ENCODE measurements at places on chromosomes 1 and 21.

DNA sequence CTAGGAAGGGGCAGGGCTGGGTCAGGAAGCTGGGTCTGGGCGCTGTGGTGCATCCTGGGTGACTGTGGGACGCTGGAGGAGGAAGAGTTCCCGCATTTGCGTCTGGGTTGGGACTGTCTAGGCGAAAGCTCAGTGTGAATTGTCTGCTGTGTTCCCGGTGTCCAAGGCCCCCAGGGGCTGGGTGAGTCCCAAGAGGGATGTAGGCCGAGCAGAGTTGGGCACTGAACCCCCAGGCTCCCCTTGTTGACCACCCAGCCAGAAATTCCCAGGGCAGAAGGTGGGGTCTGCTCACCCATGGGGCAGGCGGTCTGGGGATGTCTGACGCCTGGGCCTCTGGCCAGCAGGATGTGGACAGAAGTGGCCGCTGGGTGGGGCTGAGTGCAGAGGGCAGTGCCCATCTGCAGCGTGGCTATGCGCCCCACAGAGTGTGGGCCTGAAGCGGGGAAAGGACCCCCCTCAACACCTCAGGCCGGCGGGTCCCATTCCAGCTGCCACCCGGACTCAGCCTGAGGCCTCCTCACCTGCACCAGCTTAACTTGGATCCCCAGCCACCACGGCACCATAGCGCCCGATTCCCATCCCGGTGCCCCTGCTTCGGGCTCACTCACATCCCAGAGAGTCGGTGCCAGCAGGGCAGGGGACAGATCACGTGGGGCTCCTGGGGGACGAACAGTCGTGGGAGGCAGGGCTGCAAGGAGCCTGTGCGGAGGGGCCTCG lies 37.0 kb upstream of the POFUT2 start:
- no peak for DNase-seq

DNA sequence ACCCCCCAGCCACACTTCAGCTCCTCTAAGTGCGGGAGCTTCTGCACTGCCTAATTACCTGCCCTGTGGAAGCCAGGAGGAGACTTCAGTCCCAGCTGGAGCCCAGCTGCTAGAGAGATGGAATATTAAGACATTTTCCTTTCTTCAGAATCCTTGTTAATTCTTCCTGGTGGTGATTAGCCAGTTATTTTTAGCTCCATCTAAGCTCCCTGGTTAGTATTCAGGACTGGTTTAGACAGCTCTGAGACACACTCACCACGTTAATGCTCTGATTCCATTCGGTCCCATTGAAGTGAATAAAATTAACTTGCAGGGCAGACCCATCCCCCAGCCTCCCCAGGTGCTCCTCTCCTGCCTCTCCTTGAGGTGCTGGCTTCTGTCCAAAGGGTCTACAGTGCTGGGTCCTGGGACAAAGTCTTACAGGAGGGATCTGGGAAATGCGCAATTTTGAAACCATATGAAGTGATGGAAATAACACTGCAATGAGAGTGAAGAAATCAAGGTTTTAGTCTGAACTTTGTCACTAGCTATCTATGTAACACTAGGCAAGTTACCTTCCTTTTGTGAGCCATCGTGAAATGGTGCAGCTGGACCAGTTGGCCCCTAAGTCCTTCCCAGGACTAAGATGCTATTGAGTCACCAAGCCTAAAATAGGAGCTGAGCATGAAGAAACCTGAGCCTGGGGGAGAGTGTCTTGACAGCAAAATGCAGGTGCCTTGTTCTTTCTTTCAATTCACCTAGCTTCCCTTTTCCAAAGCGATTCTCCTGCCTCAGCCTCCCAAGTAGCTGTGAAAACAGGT lies 117.4 kb upstream of the ATP1A1 start:
- DNase-seq = no peak

DNA sequence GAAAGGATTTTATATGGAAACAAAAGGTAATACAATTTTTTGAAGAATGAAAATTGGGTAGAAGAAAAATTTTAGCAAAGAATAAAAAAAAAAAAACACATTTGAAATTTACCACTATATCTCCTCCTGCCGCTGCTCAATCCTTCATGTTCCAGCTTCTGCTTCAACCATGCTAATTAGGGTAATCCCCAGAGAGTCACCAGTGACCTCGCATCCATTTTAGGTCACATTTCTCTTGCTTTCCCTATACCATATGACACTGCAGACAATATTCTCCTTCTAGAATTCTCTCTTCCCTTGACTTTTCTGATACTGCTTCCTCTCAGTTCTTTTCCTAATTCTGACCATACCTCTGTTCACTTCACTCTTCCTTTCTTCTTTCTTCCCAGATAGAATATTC lies 237.1 kb downstream of the USH2A start:
- no peak for DNase-seq

- DNase-seq = no peak
These were observed 289.6 kb downstream of the PTPRU start for GRCh38 chr1:29525941-29526340.

- DNase-seq = no peak
These were observed 590.8 kb upstream of the PRMT6 start for GRCh38 chr1:106465666-106466065.

DNA sequence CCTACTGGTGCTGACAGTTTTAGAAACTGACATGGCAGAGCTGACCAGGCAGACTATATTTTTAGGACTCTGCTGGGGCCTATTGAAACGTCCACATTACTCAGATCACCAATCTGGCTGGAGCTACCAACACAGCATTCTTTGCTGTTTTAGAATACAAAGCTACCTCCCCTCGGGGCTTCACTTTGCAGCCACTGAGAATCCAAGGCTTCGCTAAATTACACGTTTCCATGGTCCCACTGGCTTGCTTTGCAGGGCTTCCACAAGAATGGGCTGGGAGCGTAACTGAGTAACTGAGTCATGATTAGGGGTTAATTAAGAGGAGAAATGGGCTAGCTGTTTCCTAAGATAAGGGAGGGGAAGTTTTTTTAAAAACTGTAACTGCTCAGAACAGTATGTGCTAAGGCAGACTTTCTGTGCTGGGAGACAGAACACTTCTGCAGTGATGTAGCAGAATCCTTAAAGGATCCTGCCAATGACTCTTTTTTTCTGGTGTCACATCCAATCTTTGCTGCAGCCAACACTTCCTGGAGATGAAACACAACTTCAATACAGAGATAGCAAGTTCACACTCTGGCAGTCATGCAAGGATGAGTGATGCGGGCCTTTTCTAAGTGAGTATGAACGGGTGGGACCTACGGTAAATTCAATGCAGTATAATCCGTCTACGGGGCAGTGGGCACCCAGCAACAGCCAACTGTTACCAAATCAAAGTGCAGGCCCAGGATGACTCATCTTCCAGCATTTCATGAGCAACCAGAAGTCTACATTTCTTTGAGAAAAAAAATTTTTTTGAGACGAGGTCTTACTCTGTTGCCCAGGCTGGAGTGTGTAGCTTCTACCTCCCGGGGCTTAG lies 21.5 kb downstream of the NDUFS5 start:
- DNase-seq = no peak

- no peak for DNase-seq
These were observed 18.6 kb downstream of the FABP3 start for GRCh38 chr1:31354283-31354682.

GRCh38 chr21:34545079-34545884 lies 33.3 kb upstream of the KCNE1 start:
- DNase-seq = peak; percentile 47

DNA sequence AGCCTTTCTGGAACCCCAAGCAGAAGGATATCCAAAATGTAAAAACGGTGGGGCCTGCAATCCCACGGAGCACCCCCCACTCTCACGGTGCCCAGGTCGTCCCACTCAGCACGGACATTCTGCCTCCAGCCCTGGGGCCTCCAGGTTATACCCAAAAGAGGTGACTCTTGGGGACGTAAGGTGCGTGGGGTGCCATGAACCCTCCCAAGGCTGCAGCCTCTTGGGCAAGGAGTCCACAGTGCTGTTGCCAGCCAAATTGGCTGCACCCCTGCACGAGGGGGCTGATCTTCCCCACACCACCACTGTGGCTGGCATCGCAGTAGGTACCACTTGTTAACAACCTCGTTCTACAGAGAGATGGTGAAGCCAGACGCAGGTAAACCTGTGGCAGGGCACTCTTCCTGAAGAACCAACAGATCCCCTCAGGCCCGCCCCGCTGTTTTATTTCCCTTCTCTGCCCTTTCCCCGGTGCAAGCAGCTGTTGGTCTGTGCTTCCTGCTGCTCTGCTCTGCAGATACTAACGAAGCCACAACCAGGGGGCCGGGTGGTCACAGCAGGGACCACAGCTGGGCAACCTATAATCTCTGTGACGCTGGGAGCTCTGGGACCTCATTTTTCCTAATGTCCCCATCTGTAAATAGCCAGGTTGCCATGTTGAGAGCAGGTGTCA lies 8.7 kb downstream of the TFF3 start:
- no peak for DNase-seq

DNA sequence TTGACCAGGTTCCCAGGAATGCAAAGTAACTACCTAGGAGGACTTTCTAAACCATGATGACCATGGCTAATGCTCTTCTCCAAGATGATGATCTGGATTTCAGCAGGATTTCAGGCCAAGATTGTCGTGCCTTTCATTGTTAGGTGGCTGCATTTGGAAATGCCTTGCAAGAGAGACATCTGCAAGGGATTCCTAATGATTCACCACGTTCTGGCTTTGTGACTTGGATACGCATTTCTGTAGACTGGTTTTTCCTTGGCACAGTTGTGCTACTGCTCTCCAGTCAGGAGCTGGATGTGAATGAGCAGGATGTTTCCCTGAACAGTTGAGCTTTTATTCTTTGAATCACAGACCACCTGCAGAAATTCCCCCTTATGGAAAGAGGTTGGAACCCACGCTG lies 212.4 kb downstream of the BACH1 start:
- no peak for DNase-seq

- DNase-seq = no peak
These were observed 40.9 kb downstream of the MORN1 start for GRCh38 chr1:2350501-2350900.

GRCh38 chr1:22204989-22205913 lies 62.4 kb upstream of the WNT4 start:
- no peak for DNase-seq

DNA sequence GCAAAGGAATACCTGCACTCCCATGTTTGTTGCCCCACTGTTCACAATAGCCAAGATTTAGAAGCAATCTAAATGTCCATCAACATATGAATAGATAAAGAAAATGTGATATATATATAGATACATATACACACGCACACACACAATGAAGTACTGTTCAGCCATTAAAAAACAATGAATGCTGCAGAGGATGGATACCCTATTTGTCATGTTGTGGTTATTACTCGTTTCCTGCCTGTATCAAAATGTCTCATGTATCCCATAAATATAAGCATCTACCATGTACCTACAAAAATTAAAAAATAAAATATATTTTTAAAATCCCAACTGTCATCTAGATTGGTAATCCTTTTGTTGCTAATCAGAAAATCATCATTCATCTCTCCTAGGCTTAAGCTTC lies 634.8 kb upstream of the ADGRL2 start:
- DNase-seq = no peak

DNA sequence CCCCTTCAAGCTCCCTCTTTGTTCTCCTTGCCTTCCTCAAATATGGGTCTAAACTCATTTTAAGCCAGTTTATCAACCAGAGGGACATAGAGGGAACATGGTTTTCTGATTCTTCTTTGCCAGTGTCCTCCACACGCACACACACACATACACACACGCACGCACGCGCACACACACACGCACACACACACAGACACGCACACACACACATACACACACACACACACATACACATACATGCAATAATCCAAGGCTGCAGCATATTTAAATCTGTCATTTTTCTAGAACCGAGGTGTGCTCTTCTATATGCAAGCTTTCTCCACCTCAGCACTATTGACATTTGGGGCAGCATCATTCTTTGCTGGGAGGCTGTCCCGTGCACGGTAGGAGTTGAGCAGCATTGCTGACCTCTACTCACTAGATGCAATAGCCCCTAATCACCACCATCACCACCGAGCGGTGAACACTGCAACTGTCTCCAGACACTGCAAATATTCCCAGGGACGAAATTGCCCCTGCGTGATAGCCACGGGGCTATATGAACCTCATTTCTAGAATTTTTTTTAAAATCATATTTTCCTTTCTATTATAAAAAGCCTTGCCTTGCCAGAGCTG lies 8.0 kb downstream of the TNFRSF9 start:
- no peak for DNase-seq

GRCh38 chr1:28845786-28846543 lies 34.0 kb downstream of the OPRD1 start:
- no peak for DNase-seq

DNA sequence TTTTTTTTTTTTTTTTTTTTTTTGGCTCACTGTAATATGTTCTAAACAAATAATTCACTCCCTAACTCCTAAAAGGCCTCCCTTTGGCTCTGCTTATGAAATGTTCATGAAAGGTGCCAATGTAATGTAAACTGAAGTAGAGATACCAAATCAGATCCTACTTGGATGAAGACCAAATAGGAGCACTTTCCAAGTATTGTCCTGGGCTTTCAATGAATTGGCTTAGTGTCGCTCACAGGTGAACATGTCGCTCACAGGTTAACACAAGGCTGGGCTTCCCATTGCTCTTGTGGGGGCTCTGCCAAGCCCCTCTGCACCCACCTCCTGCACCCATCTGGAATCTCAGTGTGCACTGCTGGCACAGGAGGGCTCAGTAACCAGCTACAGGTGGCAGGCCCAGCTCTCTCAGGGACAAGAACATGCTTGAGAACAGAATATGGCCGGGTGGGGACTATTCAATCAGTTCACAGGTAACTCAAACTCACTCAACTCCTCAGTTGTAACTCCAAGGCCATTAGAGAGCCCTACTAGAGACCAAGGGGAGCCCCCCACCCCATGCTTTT lies 10.6 kb upstream of the CD58 start:
- DNase-seq = no peak

GRCh38 chr1:226797151-226797550 lies 58.1 kb upstream of the ITPKB start:
- no peak for DNase-seq

DNA sequence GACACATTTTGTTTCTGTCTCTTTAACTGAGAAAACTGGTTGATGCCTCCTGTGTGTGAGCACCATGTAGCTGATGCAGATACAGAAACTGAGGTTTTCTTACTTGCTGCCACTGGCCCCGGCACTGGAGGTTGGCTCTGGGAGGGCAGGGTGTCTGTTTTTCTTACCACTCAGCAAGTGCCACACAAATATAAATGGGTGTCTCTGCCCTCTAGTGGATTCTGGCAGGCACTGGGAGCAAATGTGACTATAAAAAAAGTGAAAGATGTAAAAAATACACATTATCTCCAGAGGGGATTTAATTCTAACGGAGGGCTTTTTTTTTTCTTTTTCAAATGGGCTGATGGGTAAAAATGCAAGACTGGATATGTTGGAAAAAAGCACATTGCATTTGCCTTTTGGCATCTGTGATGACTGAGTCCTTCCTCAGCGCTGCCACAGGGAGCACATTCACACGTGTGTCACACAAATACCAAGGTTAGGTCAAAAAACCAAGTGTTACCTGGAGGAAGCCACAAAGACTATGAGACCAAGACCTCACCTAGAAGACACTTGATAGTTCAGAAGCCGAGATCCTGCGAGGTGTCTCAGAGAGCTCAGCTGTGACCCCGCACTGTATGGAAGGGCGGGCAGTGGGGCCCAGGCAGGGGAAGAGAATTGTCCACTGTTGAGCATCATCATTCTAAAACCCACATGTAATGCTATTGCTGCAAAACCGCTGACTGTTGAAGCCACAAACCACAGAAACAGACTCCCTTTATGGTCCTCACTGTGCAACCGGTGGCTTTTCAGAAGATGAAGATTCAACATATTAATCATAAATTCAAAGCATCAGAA lies 18.9 kb downstream of the PGBD2 start:
- DNase-seq = no peak

Measured in GM12891 (cell line).